ENCODE measurements at places on chromosomes 7 and 10.

GRCh38 chr10:99742701-99743100 is 10.7 kb downstream of the CUTC start:
- peak; percentile 21 for DNase-seq

DNA sequence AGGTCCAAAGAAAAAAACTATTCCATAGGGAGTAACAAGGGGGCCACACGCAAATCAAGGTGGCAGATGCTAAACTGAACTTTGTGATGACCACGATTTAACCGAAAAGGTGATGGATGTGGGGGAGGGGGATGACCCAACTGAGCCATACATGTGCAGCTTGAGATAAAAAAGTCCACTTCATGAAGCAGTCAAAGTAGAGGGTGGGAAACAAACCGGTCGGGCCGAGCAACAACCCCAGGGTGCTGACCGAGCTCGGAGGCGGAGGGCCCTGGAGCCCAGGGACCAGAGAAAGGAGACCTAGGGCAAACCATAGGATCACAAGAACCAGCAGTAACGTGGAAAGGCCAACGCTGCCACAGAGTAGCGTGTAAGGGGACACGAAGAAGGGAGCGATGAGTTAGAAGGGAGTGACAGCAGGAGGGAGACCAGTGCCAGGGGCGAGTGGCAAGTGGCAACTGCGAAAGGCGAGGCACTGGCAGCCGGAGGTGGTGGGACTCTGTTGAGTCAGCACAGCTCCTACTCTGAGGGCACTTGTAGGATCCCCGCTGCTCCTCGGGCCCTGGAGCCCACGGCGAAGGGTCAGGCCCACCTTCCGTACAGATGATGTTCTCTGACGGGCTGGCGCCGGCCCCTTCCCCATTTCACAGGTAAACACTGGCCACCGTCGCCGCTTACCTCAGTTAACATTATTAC is 540 bp downstream of the SNX13 start:
- DNase-seq, result peak; percentile 25

- no peak for DNase-seq
These were observed 74.5 kb upstream of the PRKCQ start for GRCh38 chr10:6654571-6654970.

- DNase-seq, result no peak
These were observed 215.1 kb downstream of the STK31 start for GRCh38 chr7:23925088-23925487.

GRCh38 chr10:67664942-67665341 is 31.1 kb downstream of the CTNNA3 start:
- peak; percentile 70 for DNase-seq

DNA sequence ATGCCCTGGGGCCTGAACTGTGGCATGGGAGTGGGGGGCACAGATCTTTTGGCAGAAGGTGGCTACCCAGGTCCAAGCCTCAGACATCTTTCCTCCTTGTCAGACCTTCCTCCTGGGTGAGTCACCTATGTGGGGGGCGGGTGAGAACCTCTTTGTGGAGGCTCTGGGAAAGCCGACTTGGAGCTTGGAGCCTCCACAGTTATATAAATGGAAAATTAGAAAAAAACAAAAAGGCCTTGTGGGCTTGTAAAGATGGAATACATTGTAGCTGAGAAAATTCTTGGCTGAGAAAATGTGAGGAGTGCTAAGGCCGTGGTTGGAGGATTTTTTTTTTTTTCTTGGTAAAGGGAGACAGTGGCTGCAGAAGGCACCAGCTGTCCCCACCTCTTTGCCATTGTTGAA is 292.5 kb downstream of the CCDC3 start:
- DNase-seq, result peak; percentile 47

DNA sequence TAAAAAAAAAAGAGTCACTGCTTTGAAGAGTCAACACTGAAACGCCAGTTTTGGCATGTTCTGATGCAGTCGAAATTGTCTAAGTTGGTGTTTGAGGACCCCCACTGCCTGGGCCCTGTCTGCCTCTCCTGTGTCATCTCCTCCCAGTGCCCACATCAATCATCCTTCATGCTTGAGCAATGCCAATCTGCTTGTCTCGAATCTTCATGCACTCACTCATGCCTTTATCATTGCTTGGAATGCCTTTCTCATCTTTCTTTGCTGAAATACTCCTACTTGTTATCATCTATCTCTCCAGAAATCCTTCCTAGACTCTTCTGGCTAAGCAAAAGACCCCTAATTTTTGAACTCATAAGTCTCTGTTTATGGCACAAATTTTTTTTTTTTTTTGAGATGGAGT is 42.1 kb upstream of the PLPP4 start:
- DNase-seq, result no peak

DNA sequence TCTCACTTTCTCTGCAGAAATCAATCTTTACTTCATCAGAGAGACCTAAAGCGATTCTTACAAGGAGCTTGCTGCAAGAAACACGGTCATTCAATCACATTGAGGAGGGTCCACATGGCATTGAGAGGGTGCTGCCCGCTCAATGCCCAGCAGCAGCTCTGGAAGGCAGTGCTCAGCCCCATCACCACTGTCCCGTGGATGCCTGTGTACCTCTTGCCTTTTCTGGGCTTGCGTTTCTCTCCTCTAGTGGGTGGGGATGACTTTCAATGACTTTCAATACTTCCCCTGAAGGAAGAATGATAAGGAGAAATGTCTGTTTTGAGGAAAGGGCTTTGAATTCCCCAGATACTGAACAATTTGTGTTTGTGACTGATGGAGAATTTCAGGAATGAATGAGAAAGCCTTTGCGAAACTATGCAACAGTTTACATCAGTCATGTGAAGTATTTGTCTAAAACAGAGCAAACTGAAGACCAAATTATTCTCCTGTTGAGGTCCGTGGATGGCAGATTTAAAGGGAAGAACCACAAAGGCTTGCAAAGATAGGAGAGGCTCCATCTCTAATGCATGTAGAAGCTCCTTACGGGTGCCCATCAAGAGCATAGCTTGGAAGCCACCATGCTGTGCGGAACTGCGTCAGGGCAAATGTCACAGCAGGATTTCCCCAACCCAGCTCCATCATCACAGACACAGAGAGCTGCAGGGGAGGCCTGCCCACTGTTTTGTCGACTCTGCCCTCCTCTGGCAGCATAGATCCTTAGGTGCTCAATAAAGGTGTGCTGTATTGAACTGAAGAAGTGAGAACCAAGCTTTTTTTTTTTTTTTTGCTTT is 6.6 kb upstream of the ZNF22 start:
- peak; percentile 88 for DNase-seq

GRCh38 chr7:73986158-73986631 is 41.8 kb upstream of the ELN start:
- DNase-seq, result no peak

GRCh38 chr10:32156031-32156495 is 99.8 kb upstream of the KIF5B start:
- DNase-seq, result no peak

- DNase-seq, result peak; percentile 65
These were observed 191.7 kb downstream of the TFEC start for GRCh38 chr7:115838829-115839228.

- DNase-seq, result no peak
These were observed 203.5 kb upstream of the PHF14 start for GRCh38 chr7:10770176-10770575.

GRCh38 chr7:18177815-18178660 is 150.4 kb upstream of the PRPS1L1 start:
- DNase-seq, result peak; percentile 40

DNA sequence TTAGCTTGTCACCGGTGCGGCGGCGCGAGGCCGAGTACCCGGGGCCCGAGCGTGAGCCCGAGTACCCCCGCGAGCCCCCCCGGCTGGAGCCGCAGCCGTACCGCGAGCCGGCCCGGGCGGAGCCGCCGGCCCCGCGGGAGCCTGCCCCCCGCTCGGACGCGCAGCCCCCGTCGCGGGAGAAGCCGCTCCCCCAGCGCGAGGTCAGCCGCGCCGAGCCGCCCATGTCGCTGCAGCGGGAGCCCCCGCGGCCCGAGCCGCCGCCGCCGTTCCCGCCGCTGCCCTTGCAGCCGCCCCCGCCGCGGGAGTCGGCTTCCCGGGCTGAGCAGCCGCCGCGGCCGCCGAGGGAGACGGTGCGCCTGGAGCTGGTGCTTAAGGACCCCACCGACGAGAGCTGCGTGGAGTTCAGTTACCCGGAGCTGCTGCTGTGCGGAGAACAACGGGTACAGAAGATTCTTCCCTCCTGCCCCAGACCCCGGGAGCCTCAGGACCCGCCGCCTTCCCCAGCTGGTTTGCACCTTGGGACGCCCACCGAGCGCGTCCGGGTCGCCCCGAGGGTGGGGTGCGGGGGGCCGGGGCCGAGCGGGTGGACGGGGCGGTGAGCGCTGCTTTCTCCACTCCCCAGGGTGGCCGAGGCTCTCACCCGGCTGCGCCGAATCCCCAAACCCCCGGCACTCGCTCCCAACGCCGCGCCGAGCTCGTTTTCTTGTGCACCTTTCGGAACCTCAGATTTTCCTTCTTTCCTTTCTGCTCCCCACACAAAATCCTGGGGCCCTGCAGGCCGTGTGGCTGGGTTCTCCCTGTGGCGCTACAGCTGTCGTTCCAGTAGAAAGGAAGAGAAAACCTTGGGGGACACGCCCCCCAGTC is 708 bp downstream of the UBN2 start:
- DNase-seq, result peak; percentile 7

DNA sequence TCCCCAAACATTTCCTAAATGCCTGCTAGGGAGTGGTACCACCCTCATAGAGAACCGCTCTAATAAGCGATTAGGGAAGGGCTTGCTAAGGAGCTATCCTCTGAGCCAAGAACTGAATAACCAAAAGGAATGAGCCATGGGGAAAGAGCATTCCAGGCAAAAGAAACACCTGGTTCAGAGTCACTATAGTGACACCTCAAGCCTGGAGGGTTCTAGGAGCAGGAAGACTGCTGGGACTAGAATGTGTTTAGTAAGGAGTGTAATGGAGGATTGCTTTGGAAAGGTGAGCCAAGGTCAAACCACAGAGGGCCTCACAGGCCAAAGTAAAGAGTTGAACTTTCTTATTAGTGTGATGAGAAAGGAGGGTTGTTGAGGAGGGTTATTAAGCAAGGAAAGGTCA is 38.7 kb upstream of the NRBF2 start:
- no peak for DNase-seq

DNA sequence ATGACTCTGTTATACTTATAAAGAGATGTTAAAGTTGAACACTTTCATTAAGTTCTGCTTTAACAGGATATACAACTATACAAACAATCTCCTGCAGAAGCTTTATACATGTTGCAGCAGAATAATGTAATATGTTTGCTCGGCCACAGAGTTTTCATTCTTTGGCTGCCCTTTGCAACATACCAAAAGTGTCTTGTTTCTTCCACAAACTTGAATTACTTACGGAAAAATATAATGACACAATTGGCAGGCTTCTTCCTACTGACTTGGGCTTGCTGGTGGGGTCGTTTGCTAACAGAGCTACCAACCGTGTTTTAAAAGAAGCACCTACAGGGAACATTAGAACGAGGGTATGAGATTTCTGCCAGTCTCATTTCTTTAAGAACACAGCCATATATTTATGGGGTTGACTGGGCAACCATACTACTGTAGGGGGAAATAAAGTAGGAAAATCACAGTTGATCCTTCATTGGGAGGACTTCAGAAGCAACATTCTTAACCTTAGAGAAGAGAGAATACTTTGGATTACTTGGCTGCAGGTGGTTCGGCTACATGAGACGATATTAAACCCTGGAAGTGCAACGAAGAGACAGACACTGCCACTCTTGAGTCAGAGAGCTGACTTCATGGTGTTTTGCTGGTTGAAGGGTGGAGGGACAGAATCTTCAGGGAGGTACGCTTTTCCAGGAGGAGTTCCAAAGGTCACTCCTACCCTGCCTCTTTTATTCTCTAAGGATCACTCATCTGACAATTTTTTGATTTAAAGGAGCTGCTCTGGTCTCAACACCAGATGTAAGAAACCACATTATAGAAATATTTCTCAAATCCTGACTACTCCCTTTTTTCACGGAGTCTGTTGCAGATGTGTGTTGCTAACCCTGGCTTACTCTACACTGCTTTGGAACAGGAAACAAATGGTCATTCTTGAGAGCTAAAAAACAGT is 123.9 kb downstream of the SEMA3C start:
- peak; percentile 31 for DNase-seq

- DNase-seq, result no peak
These were observed 272.1 kb downstream of the GATA3 start for GRCh38 chr10:8326396-8327139.

DNA sequence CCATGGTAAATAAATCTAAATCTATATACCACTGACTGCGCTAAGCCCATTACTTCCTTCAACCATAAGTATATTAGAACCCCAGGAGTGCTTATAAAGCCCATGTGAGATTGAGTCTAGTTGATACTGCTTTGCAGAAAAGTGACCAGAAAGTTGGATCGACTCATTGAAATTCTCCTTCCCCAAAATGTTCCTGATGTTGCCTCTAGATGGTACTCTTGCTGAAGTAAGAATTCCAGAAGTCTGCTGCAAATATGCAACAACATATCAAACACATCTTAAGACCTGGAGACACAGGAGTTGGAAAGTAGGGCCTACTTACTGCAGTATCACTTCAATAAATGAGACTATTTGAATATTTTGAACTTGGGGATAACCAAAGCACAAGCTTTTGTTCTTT is 550.8 kb downstream of the IPMK start:
- DNase-seq, result peak; percentile 29

DNA sequence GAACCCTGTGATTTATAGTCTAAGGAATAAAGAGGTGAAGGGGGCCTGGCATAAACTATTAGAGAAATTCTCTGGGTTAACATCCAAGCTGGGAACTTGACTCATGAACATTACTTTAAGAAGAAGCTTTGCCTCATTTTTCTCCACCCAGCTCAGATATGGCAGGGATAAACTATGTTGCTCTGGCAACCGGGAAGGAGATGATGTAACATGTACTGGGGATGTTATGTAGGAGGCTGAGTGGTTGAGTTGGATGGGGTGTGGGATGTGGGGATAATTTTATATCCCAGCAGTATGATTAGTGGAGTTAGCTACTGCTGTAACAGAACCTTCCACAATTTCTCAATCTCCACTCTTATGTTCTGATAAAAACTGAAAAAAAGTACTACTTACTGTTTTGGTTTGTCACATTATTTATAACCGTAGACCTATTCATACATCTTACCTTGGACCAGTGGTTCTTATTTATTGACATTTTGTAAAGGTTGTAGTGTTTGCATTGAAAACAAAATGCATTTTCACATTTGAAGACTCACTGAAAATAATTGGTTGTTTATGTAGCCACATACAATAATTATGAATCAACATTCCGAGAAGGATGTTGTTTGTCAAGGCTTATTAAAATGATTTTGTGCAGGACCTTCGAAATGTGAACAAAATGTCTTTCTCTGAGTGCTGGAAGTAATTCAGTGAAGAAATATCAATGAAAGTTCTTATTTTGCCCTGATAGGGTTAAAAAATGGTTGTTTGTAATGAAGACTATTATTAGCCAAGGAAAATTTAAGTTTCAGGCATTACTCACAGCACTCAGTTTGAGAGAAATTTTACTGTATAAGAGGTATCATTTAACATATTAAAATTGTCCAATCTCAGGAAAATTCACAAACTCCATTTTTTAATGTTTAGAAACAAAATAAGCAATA is 1.3 kb downstream of the OR2F2 start:
- peak; percentile 76 for DNase-seq

DNA sequence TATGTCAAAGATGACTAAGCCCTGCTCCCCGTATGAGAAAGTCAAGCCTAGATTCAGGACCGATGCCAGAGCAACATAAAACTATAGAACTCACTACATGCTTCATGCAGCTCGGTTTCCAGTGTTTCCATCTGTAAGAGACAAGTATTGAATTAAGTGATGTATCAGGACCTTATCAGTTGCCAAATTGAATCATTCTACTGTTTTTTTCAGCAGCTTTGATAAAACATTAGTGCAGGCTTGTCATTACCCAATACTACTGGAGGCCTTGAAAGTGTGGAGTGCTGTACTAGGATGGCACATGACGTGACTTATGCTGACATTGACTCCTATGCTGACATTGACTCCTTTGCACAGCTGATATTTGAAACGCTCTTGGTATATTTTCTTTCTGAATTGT is 10.8 kb upstream of the NRP1 start:
- DNase-seq, result no peak

All from fibroblast of skin of scalp (primary cell).